ENCODE measurements at places on chromosomes 1 and 21. TPM values are rescaled to one million over a fixed set of nuclear protein-coding genes. Genes with fewer than 3 reads are reported as not detected.

GRCh38 chr1:235809688-235810397 lies 56.9 kb downstream of the LYST start:
- no peaks in the 10 kb centered on the region for H3K27me3 ChIP-seq
- no peaks in the 10 kb centered on the region for H3K4me1 ChIP-seq
- H3K36me3 ChIP-seq, result peaks cover 45% of the 10 kb centered on the region
- no peak overlapping the region for H3K27ac ChIP-seq
- no peak overlapping the region for H3K4me3 ChIP-seq

- no peak for DNase-seq
- no peak overlapping the region for H3K4me3 ChIP-seq
- H3K36me3 ChIP-seq, result peaks cover 45% of the 10 kb centered on the region
- peaks cover 4% of the 10 kb centered on the region for H3K27me3 ChIP-seq
- no peak overlapping the region for H3K27ac ChIP-seq
- H3K4me1 ChIP-seq, result peaks cover 29% of the 10 kb centered on the region
These were observed 3.3 kb downstream of the HYI start for GRCh38 chr1:43450251-43450941.

DNA sequence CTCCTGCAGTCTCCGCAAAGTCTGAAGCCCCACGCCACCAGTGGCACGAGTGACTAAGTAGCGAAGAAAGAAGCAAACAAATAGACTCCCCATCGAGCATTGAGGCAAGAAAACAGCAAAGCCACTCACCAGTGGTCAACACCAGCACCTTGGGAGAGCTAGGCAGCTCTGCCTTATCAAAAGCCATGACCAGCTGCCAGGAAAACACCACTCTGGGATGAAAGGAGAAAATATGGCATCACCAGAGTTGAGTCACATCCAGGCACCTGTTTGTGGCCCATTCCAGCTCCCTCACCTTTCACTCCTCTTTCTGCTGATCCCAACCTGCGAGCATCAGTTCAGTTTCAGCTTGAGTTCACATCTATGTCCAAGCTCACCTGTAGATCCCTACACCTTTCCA lies 17.2 kb downstream of the PDZK1 start:
- no peak for DNase-seq
- peak overlapping the region; percentile 65 for H3K4me3 ChIP-seq
- no peaks in the 10 kb centered on the region for H3K36me3 ChIP-seq
- H3K4me1 ChIP-seq, result peaks cover 12% of the 10 kb centered on the region

DNA sequence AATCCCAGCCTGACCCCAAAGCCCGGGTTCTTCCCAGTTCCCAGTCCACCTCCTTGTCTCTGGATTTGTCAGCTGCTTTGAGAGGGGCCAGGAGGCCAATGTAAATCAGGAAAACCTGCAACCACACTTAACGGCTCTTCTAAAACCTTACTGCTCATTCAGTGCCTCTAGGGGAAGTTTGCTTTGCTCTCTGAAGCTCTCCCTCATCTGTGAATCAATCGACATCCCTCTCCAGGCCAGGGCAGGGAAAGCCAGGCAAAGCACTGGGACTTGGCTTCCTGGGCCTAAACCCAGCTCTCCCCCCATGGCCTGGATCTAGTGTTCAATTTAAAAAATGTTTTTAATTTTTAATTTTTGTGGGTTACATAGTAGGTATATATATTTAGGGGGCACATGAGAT lies 9.3 kb downstream of the NKAIN1 start:
- no peak overlapping the region for H3K4me3 ChIP-seq
- H3K27ac ChIP-seq, result no peak overlapping the region
- H3K4me1 ChIP-seq, result no peaks in the 10 kb centered on the region
- H3K36me3 ChIP-seq, result no peaks in the 10 kb centered on the region
- DNase-seq, result no peak

DNA sequence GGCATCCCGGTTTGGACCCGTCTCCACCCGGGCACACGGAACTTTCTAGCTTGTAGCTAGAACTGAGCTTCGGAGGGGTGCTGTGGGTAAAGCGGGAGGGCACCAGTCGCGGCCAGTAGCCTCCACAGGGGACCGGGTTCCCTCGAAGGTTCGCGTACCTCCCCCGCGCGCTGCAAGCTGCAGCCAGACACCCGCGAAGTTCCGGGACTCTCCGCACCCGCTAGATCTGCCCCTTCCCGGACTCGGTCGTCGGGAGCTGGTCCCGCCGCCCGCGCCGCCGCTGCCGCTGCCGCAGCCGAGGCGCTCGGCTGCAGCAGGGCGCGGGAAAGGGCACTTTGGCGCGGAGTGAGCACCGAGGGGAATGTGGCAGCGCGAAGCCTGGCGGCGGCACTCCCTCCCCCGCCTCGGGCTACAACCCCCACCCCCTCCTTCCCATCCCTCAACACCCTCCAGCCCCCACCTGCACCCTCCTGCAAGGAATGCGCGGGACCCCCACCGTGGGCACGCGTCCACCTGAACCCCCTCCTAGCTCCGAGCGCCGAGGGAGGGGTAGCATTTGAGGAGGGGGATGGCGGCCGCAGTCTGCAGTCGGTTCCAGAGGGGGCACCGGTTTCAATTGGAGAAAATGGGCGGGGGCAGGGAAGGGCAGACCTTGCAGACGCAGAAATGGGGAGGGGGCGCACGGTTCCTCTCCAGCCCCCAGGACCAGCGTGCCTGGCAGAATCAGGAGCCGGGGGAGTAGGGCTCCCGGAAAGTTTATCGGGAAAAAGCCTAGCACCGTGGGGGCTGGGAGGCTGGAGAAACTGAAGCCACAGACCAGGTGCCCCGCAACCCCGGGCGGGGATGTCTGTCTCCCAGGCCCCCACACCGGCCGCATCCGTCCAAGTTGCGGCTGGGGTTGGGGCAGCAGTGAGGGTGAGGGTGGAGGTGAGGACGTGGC lies 968 bp downstream of the CSMD2 start:
- no peak overlapping the region for H3K27ac ChIP-seq
- H3K27me3 ChIP-seq, result peaks cover 69% of the 10 kb centered on the region

DNA sequence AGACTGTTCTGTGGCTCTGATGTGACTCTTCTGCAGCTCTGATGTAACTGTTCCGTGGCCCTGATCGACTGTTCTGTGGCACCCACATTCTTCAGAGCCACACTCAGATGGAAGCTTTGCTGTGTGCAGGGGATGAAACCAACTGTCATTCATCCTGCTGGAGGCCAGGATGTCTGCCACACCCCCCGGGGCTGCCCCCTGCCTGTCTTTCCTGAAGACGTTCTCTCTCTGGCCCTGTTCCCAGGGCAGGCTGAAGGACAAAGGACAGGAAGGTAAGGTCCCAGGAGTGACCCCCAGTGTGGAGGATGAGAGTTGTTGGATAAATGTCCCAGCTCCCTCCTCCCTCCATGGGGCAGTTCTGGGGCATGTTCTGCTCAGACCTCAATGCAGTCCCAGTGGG lies 29.4 kb upstream of the UMODL1 start:
- peaks cover 14% of the 10 kb centered on the region for H3K4me1 ChIP-seq
- no peak overlapping the region for H3K27ac ChIP-seq
- no peaks in the 10 kb centered on the region for H3K36me3 ChIP-seq

- H3K27me3 ChIP-seq, result no peaks in the 10 kb centered on the region
- DNase-seq, result no peak
- H3K27ac ChIP-seq, result no peak overlapping the region
- peaks cover 34% of the 10 kb centered on the region for H3K36me3 ChIP-seq
- H3K4me3 ChIP-seq, result no peak overlapping the region
- H3K4me1 ChIP-seq, result no peaks in the 10 kb centered on the region
These were observed 37.1 kb downstream of the EIF4G3 start for GRCh38 chr1:21139601-21140000.

The LCE1F gene
- total RNA-seq, result not detected

DNA sequence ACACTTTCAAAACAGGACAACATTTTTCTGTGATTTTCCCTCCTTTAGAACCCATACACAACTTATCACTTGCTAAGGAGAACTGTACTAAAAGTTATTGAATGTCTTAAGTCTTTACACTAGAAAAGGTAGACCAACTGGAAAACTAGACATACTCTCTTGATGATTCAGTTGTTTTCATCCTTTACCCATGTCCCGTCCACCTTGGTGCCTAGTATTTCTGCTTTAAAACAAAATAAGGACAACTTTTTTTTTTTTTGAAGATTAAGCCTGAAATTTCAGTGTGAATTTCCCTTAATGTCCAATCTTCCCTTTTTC lies 4.5 kb downstream of the CDKN2C start:
- H3K27ac ChIP-seq, result no peak overlapping the region
- peaks cover 25% of the 10 kb centered on the region for H3K27me3 ChIP-seq
- no peak overlapping the region for H3K4me3 ChIP-seq
- no peaks in the 10 kb centered on the region for H3K36me3 ChIP-seq

The FCRLB gene
- 1.2 TPM for total RNA-seq

- DNase-seq, result no peak
- H3K27ac ChIP-seq, result no peak overlapping the region
- no peaks in the 10 kb centered on the region for H3K27me3 ChIP-seq
- no peaks in the 10 kb centered on the region for H3K36me3 ChIP-seq
- peaks cover 27% of the 10 kb centered on the region for H3K4me1 ChIP-seq
These were observed 30.2 kb upstream of the MGST3 start for GRCh38 chr1:165600793-165601192.

DNA sequence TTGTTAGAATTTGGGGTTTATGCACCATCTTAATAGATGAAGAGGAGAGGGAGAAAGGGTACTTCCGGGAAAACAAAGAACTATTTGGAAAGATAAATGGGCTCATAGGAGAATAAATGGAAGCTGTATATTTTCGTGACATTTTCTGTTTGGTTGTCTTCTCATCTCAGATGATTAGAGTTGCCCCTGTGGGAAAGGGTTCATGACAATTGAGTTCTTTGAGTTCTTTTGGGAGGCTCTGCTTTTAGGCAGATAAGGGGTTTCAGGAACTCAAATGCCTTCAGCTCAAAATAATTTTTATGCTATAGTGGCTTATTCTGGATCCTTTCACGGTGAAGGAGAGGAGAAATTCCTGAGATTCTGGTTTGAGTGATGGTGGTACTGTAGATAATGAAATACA lies 63.6 kb downstream of the CAMTA1 start:
- no peak for DNase-seq
- no peak overlapping the region for H3K4me3 ChIP-seq
- no peaks in the 10 kb centered on the region for H3K27me3 ChIP-seq
- H3K4me1 ChIP-seq, result peaks cover 24% of the 10 kb centered on the region

GRCh38 chr1:36602184-36602583 lies 119.5 kb upstream of the CSF3R start:
- H3K27ac ChIP-seq, result no peak overlapping the region
- no peaks in the 10 kb centered on the region for H3K4me1 ChIP-seq
- H3K36me3 ChIP-seq, result no peaks in the 10 kb centered on the region

- peaks cover 9% of the 10 kb centered on the region for H3K4me1 ChIP-seq
- H3K27ac ChIP-seq, result no peak overlapping the region
- no peaks in the 10 kb centered on the region for H3K27me3 ChIP-seq
- peaks cover under 1% of the 10 kb centered on the region for H3K36me3 ChIP-seq
- H3K4me3 ChIP-seq, result no peak overlapping the region
- no peak for DNase-seq
These were observed 27.3 kb downstream of the F11R start for GRCh38 chr1:160993544-160994193.

GRCh38 chr1:162371611-162372010 lies 5.0 kb downstream of the SPATA46 start:
- H3K4me3 ChIP-seq, result no peak overlapping the region
- DNase-seq, result no peak
- no peaks in the 10 kb centered on the region for H3K27me3 ChIP-seq
- no peaks in the 10 kb centered on the region for H3K36me3 ChIP-seq
- no peaks in the 10 kb centered on the region for H3K4me1 ChIP-seq
- no peak overlapping the region for H3K27ac ChIP-seq

The HPCAL4 gene
- 31.9 TPM for total RNA-seq

- no peak for DNase-seq
- no peaks in the 10 kb centered on the region for H3K4me1 ChIP-seq
- H3K36me3 ChIP-seq, result peaks cover 65% of the 10 kb centered on the region
- no peaks in the 10 kb centered on the region for H3K27me3 ChIP-seq
- H3K27ac ChIP-seq, result peak overlapping the region; percentile 63
These were observed 172.9 kb downstream of the DISC1 start for GRCh38 chr1:231799363-231799986.

The MMEL1 gene
- 2.5 TPM for total RNA-seq

- H3K36me3 ChIP-seq, result no peaks in the 10 kb centered on the region
- no peak overlapping the region for H3K27ac ChIP-seq
- no peaks in the 10 kb centered on the region for H3K27me3 ChIP-seq
- no peak for DNase-seq
These were observed 7.1 kb upstream of the KIF14 start for GRCh38 chr1:200627575-200628222.

DNA sequence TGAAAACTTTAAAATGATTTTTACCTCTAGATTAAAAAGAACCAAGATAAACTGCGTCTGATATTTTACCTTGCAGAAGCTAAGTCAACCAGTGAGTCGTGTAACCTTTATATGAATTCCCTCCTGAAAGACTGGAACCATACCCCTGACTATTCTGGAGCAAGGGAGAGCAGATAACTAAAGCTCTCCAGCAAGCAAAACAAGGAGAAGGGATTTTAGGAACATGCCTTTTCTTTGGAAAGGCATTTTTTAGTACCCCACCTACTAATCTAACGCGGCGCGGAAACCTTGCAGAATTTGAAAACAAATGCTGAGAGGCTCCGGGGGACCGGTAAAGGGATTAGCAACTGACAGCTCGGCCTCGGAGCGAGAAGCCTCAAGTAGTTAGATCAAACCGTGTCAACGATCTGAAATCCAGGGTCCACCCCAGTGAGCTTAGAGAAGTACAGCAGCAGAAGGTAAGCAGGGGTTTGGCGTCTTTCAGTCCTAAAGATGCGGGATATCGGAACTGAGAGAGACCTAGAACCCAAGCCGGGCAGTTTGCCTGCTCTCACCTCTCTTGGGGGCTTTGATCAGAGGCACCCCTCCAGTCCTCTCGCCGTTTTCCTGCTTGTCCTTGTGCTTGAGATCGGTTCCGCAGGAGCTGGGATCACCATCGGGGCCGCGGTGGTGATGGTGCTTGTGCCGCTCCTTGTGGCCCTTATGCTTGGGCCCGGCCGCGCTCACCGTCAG lies 954 bp downstream of the RSBN1 start:
- H3K36me3 ChIP-seq, result peaks cover 6% of the 10 kb centered on the region
- no peaks in the 10 kb centered on the region for H3K27me3 ChIP-seq
- peak overlapping the region; percentile 93 for H3K4me3 ChIP-seq
- no peak for DNase-seq

DNA sequence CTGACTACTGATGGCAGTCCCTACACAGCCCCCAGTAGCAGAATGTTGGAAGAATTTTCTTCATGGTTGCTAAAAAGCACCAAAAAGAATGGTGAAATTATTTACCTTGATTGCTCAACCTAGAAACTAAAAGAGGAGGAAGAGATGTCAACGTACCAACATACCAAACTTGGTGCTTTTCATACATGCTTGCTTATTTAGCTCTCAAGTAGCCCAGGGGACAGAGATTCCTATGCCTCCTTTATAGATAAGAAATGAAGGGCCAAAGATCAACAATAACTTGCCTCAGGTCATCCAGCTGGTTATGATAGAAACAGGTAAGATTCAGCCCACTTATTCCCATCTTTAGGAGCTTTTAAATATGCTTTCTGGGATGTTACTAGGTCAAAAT lies 170.6 kb downstream of the PIGK start:
- H3K27ac ChIP-seq, result no peak overlapping the region
- no peak overlapping the region for H3K4me3 ChIP-seq
- no peaks in the 10 kb centered on the region for H3K27me3 ChIP-seq
- peaks cover 21% of the 10 kb centered on the region for H3K4me1 ChIP-seq
- no peak for DNase-seq

GRCh38 chr1:47971385-47972160 lies 25.6 kb downstream of the TRABD2B start:
- no peak overlapping the region for H3K27ac ChIP-seq
- no peak overlapping the region for H3K4me3 ChIP-seq
- H3K36me3 ChIP-seq, result no peaks in the 10 kb centered on the region
- peaks cover 1% of the 10 kb centered on the region for H3K27me3 ChIP-seq
